Femur (tissue), 1 donor: ENCODE measurements at places on chromosomes 12 and 14.

DNA sequence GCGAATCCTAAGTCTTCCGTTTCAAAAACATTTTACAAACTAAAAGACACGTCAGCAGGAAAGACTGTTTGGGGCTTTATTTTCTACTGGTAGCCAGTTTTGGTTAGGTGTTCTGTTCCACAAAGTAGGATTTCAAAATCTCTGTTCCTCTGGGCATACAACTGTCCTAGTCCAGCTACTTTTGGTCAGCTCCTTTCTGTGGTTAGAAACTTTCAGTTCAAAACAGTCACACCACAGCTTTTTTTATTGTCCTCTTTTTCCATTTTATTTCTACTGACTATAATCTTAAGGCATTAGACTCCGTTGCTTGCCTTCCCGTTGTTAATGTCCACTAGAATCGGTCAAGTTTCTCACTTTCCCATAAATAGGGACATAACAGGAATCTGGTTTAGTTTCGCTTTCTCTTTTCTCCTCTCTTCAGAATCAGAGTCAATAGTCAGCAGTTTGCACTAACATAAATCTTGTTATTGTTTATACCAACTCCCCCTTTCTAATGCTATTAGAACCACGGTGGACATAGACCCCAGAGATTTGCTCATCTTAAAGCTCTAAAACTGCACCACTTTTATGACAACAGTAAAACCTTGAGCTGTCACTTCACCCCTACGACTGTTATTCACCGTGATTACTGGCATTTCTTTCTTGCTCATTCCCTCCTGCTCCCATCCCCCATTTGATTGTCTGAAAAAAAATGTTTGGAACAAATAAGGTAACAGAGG lies 41.5 kb upstream of the NPAS3 start:
- DNase-seq, result no peak

DNA sequence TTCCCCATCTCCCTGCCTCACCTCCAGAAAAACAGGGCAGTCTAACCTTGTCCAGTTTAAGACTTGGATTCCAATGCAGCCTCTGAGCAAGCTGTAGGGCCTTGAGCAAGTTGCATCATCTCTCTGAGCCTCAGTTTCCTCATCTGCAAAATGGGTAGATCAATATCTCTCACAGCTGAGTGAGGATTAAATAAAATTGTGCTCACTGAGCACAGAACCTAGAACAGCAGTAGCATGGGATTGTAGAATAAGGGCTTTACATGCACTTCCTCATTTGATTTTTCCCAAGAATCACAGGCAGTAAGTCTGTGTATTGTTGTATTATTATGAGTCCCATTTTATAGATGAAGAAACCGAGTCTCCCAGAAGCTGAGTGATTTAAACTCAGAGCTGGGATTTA lies 2.0 kb downstream of the DTX1 start:
- no peak for DNase-seq

DNA sequence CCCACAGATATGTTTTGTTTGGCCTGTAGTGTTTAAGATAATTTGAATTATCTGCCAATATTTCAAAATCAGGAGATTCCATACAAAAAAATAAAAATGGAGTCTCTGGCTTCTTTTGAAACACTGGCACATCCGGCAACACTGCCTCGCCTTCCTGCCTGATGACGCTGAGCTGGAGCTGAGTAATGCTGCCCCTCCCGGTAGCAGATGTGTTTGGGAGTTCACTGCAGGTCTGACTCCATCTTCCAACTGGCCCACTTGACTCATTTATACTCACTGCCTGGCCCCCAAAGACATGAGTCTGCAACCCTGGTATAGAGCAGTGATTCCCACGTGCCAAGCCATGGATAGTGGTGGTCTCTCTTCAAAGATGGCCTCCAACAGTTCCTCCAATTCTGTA lies 7.4 kb downstream of the CIT start:
- DNase-seq, result peak; percentile 46

- no peak for DNase-seq
These were observed 11.4 kb downstream of the TMEM253 start for GRCh38 chr14:21112255-21112654.

DNA sequence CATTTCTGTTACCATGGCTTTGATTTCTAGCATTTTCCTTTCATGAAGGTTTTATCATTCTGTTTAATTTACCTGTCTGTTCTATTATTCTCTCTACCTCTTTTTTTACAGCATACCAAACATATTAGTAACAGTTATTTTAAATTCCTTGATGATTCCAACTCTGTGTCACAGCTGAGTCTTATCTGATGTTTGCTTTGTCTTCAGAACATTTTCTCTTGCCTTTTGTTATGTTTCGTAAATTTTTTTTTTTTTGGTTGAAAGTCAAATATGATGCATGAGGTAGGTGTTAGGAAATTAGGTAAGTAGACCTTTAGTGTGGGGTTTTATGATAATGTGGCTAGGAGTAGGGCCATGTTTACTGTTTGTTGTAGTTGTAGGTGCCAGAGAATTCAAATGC lies 496.4 kb downstream of the FOXG1 start:
- DNase-seq, result no peak

DNA sequence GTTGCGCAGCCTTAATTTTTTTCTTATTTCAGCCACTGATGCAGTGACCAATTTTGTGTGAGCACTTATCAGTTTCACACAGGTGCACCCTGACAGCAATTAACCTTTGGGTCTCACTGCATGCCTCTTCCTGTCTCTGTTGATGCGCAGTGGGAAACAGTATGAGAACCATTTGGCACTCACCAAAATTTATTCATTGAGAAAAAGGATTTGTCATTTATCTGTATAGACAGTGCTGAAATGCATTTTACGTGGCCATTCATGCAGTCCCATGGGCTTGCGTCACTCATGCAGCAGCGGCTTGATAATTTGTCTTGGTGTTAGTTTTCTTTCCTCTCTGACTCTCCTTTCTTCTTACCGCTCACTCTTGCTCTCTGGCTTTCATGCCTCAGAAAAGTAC lies 157.5 kb downstream of the C12orf75 start:
- DNase-seq, result no peak

GRCh38 chr14:23577004-23577681 lies 1.4 kb downstream of the JPH4 start:
- DNase-seq, result no peak
